Stimulated activated CD4-positive, alpha-beta T cell treated with anti-CD3 and anti-CD28 coated beads, TNF-alpha, amount 100 ng/mL, for 1 hour (primary cell): ENCODE measurements at places on chromosomes 7 and 10.

- no peak for DNase-seq
Measured at GRCh38 chr7:122311734-122312450, 7.3 kb upstream of the FEZF1 start.

GRCh38 chr10:95287281-95287680 is 3.5 kb downstream of the PDLIM1 start:
- no peak for DNase-seq

DNA sequence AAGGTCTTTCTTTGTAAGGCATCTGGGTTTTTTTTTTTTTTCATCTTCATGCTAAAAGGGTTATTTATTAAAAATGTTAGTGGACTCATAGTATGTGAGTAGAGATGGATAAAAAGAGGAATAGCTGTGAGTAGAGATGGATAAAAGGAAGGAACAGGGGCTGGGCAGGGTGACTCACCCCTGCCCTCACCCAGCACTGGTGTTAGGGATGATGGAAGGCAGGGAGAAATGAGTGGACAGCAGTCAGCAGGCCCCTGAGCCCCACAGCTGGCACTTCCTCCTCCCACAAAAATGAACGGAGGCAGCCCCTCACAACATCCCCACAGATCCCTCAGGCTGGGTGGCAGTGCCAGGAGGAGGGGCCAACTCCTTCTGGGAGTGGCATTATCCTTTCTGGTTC is 39.3 kb downstream of the ANTXRL start:
- no peak for DNase-seq

- DNase-seq, result no peak
Measured at GRCh38 chr7:1924258-1924817, 254.3 kb downstream of the ELFN1 start.

- DNase-seq, result no peak
Measured at GRCh38 chr7:150983893-150984368, 5.8 kb upstream of the KCNH2 start.

DNA sequence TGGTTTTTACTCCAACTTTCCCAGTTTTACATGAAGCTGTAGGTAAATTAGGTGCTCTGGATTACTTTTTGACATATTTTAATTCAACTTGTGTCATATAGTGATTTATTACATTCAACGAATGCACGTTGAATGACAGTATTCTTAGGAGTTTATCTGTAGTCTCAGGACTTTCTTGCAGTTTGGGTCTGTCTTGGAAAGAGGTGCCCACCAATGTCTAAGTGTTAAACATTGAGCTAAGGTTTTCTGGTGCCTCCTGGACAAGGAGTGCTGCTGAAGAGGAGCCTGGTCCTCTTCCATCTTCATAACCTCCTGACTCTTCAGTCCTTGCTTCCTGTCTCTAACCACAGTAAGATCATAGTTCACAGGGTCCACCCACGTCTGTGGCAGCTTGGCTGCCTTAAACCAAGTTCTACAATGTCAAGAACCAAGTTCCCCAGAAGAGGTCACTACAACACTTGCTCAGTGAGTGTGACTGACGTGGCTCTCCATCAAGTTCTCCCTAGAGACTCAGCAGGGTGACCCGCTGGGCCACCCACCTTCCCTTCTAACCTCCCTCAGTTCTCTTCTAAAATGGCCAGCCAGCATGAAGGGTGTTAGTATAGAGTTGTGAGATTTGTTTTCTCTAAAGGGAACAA is 6.1 kb downstream of the NPY start:
- DNase-seq, result no peak
